Progenitor cell of endocrine pancreas (in vitro differentiated cells): ENCODE measurements at places on chromosomes 16 and 17. TPM values are rescaled to one million over a fixed set of nuclear protein-coding genes. Genes with fewer than 3 reads are reported as not detected.

The CLEC18B gene
- 3.0 and 3.5 TPM in 2 replicates for total RNA-seq

The CNTNAP4 gene
- 0.33 and 0.74 TPM in 2 replicates for total RNA-seq

The ATP1B2 gene
- 1.5 and 2.1 TPM in 2 replicates for total RNA-seq

The HYDIN gene
- total RNA-seq, result 21.7 and 25.7 TPM in 2 replicates

The CEP295NL gene
- 2.3 and 2.6 TPM in 2 replicates for total RNA-seq

DNA sequence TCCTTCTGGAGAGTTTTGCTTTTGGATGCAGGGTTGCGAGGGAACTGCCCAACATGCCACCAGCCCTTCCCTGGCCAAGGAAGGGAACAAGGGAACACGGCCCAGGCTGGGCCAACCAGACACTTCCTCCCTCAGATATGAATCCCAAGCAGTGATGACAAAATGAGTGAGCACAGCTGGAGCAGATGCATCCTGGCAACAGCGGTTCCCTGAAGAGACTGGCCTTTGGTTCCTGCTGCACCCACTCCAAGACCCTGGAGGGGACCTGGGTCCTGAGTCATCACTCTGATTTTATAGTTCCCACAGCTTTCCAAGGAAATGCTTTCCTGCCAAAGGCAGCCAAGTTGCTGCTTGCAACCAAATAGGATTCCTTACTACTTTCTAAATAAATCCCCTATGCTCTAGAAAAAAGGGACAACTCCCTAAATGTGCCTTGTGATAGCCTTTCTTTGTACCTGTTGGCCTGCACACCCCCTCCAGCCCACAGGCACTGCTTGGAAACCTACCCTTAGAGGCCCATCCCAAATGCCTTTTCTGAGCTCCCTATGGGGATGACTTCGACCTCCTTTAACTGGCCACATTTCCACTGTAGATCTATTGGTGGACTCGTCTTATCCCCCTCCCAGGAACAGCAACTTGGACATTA, 5.3 kb downstream of the ST3GAL2 start:
- peak overlapping the region; percentile 88 for H3K27ac ChIP-seq
- H3K36me3 ChIP-seq, result peaks cover 3% of the 10 kb centered on the region
- DNase-seq, result no peak
- no peaks in the 10 kb centered on the region for H3K27me3 ChIP-seq
- no peak overlapping the region for H3K4me3 ChIP-seq

DNA sequence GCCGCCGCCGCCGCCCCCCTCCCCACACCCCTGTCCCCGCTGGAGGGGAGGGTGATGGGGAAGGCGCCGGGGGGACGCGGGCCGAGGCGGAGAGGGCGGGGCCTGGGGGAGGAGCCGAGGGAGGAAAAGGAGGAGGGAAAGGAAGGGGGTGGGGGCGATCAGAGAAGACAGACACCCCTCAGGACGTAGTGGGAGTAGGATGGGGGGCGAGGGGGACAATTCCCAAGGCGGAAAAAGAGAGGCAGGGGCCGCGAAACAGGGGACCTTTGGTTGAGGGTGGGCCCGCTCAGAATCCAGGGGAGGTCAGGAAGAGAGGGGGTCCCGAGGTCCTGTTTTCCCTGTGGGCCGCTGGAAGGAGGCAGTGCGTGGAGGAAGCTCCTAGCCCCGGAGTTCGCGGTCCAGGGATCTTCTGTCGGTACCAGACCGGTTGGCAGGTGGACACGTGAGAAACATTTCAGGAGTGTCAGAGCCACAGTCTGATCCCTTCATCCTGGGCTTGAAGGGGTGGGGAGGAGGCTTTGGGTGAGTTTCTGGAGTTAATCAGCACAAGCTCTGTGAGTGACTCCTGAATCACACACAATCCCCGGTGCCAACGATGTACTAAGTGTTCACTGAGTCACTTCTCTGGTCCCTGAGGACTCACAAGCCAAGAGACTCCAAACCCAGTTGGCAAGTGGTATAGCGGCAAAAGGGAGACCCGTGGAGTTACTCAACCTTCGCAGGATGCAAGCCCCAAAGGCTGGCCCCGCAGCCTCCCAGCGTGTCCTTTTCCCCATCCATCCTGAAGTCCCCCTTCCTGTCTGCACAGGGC, at the start of gene XYLT1:
XYLT1 (minus strand) TSS at position 53 of the 811 bp plus-strand sequence. CDS start 164 bp downstream, outside the sequence.
- peaks cover 42% of the 10 kb centered on the region for H3K27me3 ChIP-seq
- H3K4me3 ChIP-seq, result peak within 1 kb of the TSS; percentile 78
- DNase-seq, result peak; percentile 38
- H3K27ac ChIP-seq, result peak within 1 kb of the TSS; percentile 78

DNA sequence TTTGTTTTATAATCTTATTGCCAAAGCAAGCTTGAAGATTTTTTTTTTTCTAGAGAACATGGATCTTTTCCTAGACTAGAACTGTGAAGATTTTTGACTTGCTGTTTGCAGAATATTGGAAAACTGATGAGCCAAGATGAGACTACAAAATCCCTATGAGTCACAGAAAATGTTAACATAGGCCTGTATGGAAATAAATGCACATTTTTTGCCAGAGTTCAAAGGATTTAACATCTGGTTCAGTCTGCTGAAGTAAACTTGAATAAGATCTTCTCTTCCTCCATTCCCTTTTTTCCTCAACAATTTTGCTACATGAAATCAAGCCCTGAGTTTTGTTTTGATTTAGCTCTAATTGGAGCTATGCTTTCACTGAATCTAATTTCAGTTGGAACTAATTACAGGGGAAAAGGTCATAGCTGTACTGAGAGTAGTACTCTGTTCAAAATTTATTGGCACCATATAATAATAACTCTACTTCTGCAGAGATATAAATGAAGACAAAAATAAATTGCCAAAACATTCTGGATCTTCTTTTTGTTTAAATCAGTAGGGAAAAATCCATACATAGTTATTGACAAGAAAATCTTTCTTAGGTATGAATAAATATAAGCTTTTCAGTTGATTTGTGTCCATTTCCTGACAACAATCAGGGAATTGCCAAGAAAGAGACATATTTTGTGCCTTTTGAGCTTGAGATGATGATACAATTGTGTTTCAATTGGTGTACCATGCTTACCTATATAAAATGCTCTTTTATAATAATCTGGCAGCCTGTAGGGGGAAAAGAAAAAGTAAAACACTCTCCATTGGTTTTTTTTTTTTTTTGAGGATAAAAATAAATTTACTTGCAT, 387.5 kb upstream of the GOT2 start:
- H3K27me3 ChIP-seq, result no peaks in the 10 kb centered on the region
- DNase-seq, result no peak
- H3K27ac ChIP-seq, result no peak overlapping the region
- no peak overlapping the region for H3K4me3 ChIP-seq
- H3K36me3 ChIP-seq, result no peaks in the 10 kb centered on the region

DNA sequence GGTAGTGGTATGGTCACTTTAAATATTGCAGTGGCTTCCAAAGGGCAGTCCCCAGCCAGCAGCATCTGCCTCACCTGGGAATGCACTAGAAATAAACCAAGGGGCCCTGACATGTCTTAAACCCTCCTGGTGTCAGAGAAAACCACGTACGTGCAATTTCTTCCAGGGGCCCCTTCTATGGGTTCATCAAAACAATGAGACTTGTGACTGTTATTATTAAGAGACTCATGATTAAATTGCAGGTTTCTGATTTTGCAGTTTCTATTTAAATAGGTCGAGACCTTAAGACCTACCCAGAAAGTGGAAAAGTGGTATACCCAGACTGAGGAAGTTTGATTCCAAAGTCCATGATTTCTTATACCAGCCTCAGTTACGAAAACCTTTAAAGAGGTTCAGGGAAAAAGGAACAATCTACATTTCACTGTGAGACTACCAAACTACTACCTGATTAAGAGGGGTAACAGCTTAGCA, 746 bp upstream of the POLG2 start:
- no peaks in the 10 kb centered on the region for H3K27me3 ChIP-seq
- H3K27ac ChIP-seq, result peak overlapping the region; percentile 96
- peak overlapping the region; percentile 94 for H3K4me3 ChIP-seq
- H3K36me3 ChIP-seq, result peaks cover 43% of the 10 kb centered on the region

GRCh38 chr17:77204536-77204935, 63.8 kb downstream of the SEC14L1 start:
- peaks cover 20% of the 10 kb centered on the region for H3K4me1 ChIP-seq
- no peaks in the 10 kb centered on the region for H3K27me3 ChIP-seq
- peaks cover 35% of the 10 kb centered on the region for H3K36me3 ChIP-seq
- H3K4me3 ChIP-seq, result no peak overlapping the region

- H3K27ac ChIP-seq, result peak within 1 kb of the TSS; percentile 86
- H3K4me1 ChIP-seq, result peaks cover 22% of the 10 kb centered on the region
- DNase-seq, result no peak
Measured at GRCh38 chr17:7548585-7549400, at the start of gene TNFSF12. Gene TNFSF12 (plus strand): TSS chr17:7549058. CDS start chr17:7549154, 96 bp downstream.

DNA sequence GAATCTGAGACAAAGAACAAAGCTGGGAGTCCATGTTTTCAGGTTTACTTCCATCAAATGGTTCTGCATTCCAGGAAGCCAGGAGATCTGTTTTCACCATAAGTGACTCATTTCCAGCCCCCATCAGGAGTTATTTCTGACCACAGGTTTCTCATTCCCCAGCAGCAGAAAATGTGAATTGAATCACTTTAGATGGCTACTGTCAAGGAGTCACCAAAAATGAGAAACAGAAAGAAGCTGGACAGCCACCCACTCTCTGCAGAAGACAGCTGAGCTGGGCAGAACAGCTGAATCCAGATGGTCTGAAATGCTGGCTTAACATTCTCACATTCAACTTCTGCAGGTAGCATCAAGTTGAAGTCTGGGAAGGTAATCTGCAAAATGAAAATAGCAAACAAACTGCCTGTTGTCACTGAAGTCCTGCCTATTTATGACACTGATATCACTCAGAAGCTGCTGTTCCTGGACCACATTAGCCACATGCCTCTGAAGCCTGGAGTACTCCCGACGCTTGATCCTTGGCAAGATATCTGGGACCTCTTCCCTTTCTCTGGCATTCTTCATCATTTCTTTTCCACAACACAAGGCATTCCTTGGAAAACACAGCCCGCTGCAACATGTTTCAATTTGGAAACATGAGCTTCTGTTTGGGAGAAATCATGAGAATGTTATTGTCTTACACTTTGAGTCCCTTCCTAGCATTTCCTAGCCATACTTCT, 15.3 kb downstream of the CCL11 start:
- no peak overlapping the region for H3K4me3 ChIP-seq
- no peak overlapping the region for H3K27ac ChIP-seq
- H3K27me3 ChIP-seq, result no peaks in the 10 kb centered on the region
- DNase-seq, result no peak

DNA sequence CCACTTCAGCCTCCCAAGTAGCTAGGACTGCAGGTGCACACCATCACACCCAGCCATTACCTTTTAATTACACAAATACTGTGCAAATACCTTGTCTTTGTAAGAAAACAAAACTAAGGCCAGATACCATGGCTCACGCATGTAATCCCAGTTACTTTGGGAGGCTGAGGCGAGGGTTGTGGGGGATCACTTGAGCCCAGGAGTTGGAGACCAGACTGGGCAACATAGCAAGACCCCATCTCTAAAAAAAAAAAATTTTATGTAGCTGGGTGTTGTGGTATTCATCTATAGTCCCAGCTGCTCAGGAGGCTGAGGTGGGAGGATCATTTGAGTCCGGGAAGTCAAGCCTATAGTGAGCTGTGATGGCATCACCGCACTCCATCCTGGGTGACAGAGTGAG, 151.6 kb downstream of the CLEC16A start:
- H3K4me3 ChIP-seq, result no peak overlapping the region
- no peak overlapping the region for H3K27ac ChIP-seq
- H3K36me3 ChIP-seq, result peaks cover 2% of the 10 kb centered on the region
- peaks cover 11% of the 10 kb centered on the region for H3K4me1 ChIP-seq
- no peaks in the 10 kb centered on the region for H3K27me3 ChIP-seq

DNA sequence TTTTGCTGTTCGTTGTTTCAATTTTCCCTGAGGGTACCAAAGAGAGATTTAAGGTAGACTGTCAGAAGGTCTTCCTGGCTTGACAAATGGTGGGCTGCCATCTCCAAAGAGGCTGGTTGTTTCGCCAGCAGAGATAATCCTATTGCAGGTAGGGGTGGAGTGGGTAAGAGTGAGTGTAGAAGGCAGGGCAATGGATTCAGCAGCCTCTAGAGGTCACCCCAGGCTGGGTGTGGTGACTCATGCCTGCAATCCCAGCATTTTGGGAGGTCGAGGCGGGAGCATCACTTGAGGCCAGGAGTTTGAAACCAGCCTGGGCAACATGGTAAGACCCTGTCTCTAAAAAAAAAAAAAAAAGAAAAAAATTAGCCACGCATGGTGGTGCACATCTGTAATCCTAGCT, 34.6 kb downstream of the DCAKD start:
- peaks cover 31% of the 10 kb centered on the region for H3K27me3 ChIP-seq
- no peak overlapping the region for H3K27ac ChIP-seq
- H3K4me3 ChIP-seq, result no peak overlapping the region
- H3K4me1 ChIP-seq, result peaks cover 34% of the 10 kb centered on the region
- no peaks in the 10 kb centered on the region for H3K36me3 ChIP-seq

- H3K4me3 ChIP-seq, result no peak overlapping the region
- peaks cover 1% of the 10 kb centered on the region for H3K36me3 ChIP-seq
- DNase-seq, result no peak
- H3K4me1 ChIP-seq, result peaks cover 4% of the 10 kb centered on the region
Measured at GRCh38 chr16:13110124-13110796, 208.9 kb downstream of the SHISA9 start.

- H3K27me3 ChIP-seq, result no peaks in the 10 kb centered on the region
- H3K4me3 ChIP-seq, result peak overlapping the region; percentile 13
- DNase-seq, result no peak
- H3K4me1 ChIP-seq, result peaks cover 41% of the 10 kb centered on the region
Measured at GRCh38 chr17:46925185-46925868, 2.4 kb downstream of the GOSR2 start.
